ENCODE measurements at places on chromosomes 3 and 15.

- DNase-seq, result no peak
These were observed 144.1 kb downstream of the KLF13 start for GRCh38 chr15:31470756-31471155.

- no peak for DNase-seq
These were observed 71.0 kb upstream of the ZNF280D start for GRCh38 chr15:56804279-56804678.

- no peak for DNase-seq
These were observed 11.0 kb upstream of the TSC22D2 start for GRCh38 chr3:150396956-150397550.

- DNase-seq, result no peak
These were observed 534.4 kb downstream of the EPHB1 start for GRCh38 chr3:135329479-135329878.

DNA sequence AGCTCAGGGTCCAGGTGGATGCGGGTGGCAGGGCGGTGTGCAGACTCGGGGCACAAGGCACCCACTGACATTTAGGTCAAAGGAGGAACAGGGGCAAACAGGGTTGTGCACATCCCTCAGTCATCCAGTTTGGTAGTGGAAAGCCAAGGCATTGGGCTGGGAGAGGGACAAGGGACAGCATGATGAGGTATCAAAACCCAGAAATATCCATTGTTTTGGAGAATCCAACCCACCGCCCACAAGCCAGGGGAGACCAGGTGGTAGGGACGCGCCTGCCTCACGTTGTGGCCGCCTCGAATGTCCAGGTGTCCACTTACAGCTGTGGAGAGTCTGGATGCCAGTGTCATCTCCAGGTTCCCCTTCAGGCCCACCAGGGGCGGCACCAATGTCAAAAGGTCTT is 33.3 kb downstream of the SLC41A3 start:
- no peak for DNase-seq

DNA sequence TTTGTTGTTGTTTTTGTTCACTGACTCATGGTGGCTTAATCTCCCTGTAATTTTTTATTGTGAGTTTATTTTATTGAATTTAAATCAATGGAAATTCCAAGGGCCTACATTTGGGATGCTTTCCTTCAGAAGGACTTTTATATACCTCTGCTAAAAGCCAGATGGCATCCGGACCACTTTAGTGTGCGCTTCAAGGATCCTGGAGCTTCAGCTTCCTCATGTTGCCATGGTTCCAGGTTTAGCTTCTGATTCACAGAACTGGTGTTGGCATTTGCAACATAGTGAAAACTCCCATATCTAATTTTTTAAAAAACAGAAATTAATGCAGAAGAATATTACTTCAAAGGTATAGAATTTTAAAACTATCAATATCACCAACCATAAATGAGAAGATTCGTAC is 8.5 kb upstream of the HACD2 start:
- DNase-seq, result no peak

DNA sequence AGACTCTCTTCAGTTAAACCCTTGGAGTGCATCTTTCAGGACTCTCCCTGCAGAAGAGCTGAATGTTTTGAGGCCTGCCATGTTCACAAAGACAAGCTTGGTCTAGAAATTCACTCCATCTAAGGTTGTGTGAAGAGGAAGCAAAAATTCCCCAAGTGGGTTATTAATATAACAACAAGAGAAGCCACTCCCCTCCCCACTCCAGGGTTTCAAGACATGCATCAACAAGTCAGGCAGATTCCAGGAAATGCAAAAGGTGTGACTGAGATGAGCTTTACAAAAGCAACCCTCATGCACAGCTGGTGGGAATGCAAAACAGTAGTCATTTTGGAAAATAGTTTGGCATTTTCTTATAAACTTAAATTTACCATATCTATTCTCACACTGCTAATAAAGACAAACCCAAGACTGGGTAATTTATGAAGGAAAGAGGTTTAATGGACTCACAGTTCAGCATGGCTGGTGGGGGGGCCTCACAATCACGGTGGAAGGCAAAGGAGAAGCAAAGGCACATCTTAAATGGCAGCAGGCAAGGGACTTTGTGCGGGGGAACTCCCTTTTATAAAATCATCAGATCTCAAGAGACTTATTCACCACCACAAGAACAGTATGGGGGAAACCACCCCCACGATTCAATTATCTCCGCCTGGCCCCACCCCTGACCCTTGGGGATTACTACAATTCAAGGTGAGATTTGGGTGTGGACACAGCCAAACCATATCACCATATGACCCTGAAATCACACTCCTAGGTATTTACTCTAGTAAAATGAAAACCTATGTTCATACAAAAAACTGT is 31.3 kb downstream of the TARS3 start:
- no peak for DNase-seq

DNA sequence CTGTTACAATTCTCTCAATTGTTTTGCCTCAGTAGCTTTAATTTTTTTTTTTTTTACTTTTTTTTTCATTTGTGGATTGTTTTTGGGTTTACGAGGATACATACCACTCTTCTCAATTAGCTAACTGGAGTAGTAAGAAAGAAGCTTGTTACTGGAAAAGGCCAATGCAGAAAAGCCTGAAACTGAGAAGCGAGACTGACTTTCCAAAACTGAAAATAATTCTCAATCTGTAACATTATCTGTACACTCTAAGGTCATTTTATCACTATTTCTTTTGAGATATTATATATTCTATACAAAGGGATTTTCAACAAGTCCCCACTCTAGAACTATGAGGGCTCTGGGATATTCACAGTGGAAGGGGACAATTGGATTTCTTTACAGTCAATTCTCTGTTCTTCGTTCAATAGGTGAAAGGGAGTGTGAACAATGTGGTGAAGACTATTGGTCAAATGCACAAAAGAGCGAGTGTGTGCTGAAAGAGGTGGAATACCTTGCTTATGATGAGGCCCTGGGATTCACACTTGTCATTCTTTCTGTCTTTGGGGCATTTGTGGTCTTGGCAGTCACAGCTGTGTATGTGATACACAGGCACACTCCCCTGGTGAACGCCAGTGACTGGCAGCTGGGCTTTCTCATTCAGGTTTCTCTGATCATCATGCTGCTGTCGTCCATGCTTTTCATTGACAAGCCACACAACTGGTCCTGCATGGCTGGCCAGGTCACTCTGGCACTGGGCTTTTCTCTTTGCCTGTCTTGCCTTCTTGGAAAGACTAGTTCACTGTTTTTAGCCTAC is 83.9 kb upstream of the KCNAB1 start:
- DNase-seq, result no peak

DNA sequence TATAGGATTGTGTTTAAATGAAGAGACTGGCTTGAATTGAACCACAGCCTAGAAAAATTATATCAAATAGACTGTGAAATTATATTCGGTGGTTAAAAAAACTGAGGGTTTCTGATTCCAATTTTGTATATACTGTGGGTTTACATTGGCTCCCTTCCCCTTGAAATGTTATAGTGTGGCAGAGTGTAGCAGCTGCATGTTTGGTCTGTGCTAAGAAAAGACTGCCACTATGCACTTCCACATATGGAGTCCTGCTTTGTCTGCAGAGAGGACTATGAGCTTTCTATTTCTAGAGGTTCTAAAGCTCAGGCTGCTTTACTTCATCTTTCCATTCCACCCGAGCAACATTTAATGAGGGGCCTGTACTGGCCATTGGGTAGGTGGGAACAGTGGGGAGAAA is 112.3 kb downstream of the P3H2 start:
- DNase-seq, result no peak

- no peak for DNase-seq
These were observed 32.1 kb downstream of the SRPRB start for GRCh38 chr3:133837487-133838295.

- no peak for DNase-seq
These were observed 22.0 kb upstream of the BCL2L10 start for GRCh38 chr15:52134502-52135144.

- DNase-seq, result no peak
These were observed 23.0 kb upstream of the ARPP21 start for GRCh38 chr3:35616346-35616745.

- DNase-seq, result no peak
These were observed 404.5 kb downstream of the OCA2 start for GRCh38 chr15:27694506-27695087.

DNA sequence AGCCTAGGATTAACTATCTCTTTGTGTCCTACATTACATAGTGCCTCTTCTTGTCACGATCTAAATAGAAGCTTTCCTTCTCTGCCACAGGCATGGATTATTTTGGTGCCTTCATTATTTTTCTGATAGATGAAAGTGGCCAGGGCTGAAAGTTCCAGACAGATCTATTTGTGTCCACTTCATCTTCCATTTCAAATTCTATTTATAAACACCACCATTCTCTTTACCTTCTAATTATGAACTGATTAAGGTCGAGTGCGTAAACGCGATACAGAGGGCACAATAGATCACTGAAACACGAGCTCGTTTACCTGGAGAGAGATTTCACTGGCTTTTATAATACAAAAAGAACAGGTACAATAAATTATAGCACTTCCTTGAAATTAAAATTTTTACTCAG is 105.0 kb downstream of the EDEM1 start:
- no peak for DNase-seq

DNA sequence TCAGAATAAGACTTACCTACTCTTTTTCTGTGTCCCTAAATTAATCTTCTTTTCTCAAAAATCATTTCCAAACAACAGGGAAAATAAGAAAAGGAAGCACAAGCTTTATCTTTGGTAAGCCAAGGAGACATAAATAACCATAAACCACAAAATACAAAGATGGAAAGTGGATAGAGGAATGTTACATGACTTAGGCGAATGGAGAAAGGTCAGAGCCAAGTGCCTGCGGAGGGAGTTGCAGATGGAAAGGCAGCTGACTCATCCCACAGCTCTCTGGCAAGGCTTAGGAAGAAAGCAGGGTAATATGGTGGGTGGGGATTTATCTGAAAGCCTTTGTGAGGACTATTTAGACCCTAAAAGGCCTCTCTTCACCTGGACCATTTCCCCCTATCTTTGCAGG is 72.8 kb downstream of the GALK2 start:
- DNase-seq, result no peak

DNA sequence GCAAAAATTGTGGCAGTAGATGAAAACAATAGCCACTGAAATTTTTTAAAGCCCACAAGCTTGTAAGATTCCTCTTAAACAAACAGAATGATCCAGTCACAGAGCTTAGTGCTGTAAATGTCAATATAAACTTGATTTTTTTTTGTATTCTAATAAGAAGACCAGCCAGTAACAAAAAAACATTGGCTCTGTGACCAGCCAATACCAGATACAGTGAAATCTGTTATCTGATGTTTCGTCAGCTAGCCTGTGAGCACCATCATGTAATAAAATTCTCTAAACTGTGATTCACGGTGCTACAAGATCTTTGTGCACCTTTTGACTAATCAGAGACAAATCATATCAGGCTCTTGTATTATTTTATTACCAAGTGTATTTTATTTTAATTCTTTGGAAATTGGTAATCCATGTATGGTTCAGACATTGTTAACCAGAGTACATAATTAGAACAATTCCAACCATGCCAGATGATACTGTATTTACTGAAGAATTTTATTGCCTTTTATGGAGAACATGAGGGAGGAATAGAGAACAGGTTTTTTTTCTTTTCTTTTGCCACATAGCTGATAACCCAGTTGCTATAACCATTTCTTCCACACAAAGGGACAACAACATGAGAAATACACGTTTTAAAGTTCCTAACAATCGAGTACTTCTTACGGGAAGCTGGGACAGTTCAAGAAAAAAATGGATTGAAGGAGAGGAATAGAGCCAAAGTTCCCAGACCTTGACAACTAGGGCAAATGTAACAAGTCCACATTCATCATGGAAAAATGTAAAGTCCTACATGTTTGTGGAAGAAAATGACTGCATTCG is 71.9 kb downstream of the FILIP1L start:
- no peak for DNase-seq

DNA sequence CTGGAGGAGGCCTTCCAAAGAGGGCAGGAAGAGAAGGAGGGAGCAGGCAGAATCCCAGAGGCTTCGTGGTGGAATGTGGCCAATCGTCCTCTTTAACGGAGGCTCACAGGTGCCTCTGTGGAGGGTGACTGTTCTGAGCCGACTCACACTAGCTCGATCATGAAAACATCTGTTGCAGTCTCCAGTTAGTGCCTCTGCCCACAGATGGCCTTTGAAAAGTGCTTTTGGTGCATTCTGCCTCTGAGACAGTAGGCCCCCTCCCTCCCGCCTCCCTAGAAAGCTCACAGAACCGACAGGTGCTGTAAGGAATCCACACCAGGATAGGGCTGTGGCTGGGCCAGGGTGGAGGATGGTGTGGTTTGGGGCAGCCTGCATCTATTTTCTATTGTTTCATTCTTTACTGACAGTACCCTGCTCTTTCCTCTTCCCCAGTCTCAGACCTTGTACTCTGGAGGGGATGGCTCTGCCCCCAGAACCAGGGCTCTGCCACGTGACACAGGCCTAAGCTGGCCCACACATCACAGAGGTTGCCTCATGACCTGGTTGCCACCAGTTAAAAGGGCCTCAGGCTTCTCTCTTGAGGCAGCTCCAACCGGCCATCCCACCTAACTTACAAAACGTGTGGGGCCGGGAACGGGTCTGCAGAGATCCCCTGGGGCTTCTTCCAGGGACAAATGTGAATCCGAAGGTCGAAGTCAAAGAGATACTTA is 27.2 kb upstream of the PIGZ start:
- peak; percentile 66 for DNase-seq

- no peak for DNase-seq
These were observed 179.8 kb downstream of the MEX3B start for GRCh38 chr15:81865850-81866537.

- no peak for DNase-seq
These were observed 57.0 kb downstream of the DUT start for GRCh38 chr15:48388016-48388851.

GRCh38 chr3:14592390-14592789 is 52.2 kb upstream of the GRIP2 start:
- no peak for DNase-seq

DNA sequence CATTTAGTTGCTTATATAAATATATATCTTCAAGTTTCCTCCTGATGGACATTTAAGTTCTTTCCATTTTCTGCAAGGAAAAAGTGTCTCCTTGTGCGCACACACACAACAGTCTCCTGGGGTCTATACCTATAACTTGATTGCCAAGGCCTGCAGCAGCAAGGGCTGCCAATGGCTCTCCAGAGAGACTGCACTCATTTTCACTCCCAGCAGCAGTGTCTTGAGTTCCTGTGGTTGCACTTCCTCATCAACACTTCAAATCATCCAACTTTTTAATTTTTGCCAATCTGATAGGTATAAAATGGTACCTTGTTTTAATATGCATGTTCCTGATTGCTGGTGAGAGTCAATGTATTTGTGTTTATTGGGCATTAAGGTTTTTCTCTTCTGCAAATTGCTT is 23.1 kb downstream of the TNFAIP8L3 start:
- no peak for DNase-seq
